Hypothalamus (tissue), 51 donors: ENCODE measurements at places on chromosomes 1 and 21.

GRCh38 chr1:62066713-62067112 lies 127.9 kb upstream of the L1TD1 start:
- DNase-seq, result no peak

- no peak for DNase-seq
Observed at GRCh38 chr1:246617156-246617555, 50.9 kb downstream of the CNST start.

- no peak for DNase-seq
Observed at GRCh38 chr1:214422137-214422671, 129.2 kb downstream of the PTPN14 start.

DNA sequence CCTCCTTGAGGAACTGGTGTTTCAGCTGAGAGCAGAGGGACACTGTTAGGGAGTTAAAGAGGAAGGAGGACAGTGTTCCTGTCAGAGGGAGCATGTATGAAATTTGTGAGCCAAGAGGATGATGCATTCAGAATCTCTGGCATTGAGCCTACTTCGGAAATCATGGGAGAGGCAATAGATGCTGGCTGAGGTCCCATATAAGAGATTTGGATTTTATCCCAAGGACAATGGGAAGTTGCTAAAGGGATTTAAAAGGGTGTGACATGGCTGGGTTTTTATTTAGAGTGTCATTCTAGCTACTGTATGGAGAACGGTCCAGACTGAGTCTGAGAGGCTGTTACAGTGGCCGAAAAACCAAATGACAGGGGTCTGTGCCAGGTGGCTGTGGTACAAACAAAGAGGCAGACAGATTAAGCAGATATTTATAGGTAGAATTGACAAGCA lies 403.2 kb upstream of the B3GALT2 start:
- no peak for DNase-seq

GRCh38 chr1:161054805-161055204 lies 9.0 kb upstream of the USF1 start:
- DNase-seq, result no peak

DNA sequence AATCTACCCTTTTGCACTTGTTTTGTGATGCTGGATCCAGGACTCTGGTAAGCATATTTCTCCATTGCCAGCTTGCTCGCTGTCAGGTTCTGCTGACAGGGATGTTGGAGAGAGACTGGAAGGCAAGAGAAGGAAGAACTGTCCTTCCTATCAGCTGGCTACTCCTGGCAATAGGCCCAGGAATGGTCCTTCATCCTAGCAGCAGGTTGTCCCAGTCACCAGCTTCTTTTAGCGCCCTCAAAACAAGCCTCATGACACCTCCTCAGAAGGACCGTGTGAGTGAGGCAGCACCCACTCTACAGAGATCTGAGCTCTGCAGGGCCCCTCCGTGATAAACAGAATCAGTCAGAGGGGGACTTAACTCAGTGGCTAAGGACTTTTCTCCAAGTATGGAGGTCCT lies 33.1 kb upstream of the SLAMF9 start:
- no peak for DNase-seq

GRCh38 chr1:52153010-52153409 lies 11.1 kb downstream of the ZFYVE9 start:
- DNase-seq, result no peak

DNA sequence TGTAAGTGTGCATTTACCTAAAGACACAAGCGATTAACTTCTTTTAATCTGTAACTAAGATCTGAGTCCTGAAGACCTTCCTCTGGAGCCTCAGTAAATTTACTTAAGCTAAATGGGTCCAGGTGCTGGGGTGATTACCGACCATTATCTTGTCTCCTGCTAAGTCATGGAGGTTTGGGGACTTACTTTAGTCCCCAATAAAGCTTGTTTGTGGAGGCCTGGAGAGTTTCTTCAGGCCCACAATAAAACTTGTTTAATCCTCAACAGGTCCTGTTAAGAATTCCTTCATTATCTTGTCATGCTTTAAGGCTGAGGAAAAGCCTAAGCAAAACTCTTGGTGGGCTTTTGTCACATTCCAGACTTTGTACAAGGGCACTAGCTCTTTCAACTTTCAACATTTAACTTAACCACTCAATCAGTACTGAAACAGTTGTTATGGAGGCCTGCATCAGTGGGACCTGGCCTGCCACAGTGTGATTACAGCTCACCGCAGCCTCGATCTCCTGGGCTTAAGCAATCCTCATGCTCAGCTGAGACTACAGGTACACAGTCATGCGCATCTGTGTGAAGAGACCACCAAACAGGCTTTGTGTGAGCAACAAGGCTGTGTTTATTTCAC lies 84.0 kb downstream of the FMO4 start:
- no peak for DNase-seq

- no peak for DNase-seq
Observed at GRCh38 chr21:42535602-42536171, 22.0 kb downstream of the SLC37A1 start.

DNA sequence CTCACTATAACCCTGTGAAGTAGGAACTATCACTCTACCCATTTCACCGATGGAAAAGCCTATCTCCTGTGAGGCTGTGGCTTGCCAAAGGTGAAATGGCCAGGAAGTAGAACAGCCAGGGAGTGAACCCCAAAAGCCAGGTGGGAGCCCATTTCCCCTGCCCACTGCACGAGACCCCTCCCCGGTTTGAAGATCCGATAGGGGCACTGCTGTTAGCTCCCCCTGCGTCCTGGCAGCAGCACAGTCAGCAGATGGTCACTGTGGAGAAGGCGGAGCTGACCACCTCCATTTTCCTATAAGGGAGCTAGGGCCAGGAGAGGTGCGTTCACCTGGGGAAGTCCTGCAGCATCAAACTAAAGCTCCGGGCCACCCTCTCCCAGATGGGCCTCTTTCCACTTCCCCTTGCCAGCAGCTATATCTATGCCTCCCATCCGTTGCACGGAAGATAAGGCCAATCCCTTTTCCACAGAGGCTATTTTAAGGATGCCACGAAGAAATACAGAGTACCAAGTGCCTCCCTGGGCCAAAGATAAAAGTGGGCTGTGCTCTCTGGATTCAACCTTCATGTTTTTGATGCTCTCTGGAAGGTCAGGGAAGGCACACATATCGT lies 7.8 kb downstream of the ERG start:
- no peak for DNase-seq

- no peak for DNase-seq
Observed at GRCh38 chr1:161791904-161792655, 26.0 kb downstream of the ATF6 start.

DNA sequence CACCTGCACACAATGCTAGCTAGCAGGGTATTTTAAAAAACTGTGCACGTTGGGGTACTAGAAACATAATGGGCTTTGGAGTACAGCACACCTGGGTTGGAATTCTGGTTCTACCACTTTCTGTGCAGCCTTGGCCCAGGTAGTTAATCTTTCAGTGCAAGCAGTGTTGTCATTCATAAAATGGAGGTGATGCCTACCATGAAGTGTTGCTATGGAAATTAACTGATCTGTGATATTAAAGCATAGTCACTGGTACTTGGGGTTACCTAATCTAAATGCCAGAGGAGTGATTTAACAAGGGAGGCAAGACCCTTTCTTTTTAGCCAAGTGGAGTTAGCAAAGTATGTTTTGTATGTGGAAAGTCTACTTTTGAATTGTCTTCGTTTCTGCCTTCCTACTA lies 18.0 kb downstream of the ATP1B1 start:
- no peak for DNase-seq

GRCh38 chr1:32742199-32742947 lies 39.8 kb upstream of the SYNC start:
- DNase-seq, result no peak

DNA sequence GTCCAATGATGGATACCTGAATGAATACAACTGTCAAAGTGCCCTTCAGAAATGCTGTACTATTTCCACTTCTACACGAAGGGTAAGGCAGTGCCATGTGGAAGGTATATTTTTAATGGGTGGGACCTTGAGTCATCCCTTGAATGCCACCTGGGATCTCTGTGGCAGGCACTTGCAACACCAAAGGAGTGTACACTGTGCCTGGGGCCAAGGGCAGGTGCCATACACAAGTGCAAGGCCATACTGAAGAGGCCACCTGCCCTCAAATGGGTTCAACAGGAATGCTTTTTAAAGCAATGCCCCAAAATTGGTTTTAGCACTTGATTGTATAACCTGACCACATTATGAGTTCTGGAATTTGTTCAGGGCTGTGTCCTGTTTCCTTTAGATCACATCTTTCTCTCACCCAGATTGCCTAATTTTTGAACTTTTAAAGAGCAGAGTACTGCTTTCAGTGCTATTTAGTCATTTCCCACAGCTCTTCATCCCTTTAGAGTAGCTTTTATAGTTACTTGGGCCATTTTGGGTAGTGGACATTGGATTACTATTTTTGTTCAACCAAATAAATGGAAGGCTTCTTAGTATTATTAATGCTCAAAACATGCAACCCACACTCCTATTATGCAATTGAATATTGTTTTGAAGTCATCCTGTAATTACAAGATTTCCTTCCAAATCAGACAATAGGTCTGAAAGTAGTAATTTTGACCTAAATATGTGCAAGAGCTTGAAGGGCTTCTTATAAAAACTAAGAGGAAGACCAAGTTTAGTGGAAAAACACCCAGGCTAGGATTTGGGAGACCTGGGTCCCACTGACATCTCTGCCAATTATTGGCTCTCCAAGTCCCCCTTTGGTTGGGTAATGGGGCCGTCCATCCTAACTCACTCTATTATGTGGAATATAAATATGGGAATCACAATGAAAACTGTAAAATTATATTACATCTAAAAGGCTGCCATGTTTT lies 57.2 kb downstream of the LEPR start:
- no peak for DNase-seq

DNA sequence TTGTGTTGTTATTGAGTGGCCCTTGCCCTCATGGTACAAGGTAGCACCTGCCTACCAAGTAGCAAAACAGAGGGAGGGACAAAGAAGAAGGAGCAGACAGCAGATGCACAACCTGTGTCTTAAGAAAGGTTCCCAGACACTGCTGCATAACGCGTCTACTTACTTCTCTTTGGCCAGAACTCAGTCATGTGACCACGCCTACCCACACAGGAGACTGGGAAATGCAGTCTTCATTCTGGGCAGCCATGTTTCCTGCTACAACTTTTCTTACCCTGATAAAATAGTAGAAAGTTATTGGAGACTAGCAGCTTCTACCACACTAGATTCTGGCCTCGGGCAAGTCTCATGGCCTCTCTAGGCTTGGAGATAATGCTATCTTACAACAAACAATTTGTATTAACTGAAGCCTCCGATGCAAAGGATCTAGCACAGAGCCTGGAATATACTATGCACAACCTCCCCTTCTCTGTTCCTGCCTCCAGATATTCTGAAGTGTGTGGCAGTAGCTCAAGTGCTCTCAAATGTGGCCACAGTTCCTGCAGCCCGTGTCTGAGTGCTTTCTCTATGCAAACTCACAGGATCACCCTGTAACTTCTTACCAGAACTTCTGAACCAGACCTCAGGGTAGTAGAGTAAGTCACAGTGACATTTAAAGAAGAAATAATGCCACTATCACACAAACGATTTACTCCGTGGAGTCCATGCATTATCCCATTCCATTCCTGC lies 34.1 kb upstream of the BTG2 start:
- no peak for DNase-seq

DNA sequence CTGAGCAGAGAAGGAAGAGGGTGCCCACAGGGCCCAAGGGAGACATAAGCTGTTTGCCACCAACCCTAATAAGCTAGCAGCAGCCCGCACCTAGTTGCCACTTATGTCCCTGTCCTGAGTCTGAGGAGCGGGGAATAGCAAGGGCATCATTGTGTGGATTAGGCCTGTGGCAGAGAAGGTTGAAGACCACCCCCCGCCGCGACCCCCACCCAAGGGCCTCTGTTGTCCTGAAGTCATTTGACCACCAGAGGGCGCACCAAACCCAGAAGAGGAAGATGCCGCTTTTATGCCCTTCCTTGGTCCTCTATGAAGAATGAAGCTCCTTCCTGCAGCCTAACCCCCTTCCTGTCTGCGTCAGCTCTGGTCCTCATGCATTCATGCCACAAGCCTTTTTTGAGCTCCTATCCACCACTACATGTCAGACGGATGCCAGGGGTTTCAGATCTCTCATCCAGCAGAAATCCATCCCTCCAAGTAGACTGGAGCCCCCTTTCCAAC lies 16.6 kb downstream of the RHBG start:
- peak; percentile 41 for DNase-seq

DNA sequence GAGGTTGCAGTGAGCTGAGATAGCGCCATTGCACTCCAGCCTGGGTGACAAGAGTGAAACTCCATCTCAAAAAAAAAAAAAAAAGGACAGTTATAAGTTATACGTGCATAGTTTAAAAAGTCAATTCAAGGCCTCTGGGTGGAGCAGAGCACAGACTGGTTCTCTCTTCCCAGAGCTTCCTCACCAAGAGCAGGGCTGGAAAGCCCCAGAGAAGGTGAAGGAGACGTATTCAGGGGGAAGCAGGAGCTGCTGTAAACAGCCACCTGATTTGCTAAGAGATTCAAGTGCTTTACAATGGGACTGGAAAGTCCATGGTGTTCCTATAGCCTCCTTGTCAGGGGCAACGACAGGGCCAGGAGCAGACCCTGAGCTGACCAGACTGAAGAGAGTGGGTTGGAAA lies 85.0 kb upstream of the LYST start:
- no peak for DNase-seq

DNA sequence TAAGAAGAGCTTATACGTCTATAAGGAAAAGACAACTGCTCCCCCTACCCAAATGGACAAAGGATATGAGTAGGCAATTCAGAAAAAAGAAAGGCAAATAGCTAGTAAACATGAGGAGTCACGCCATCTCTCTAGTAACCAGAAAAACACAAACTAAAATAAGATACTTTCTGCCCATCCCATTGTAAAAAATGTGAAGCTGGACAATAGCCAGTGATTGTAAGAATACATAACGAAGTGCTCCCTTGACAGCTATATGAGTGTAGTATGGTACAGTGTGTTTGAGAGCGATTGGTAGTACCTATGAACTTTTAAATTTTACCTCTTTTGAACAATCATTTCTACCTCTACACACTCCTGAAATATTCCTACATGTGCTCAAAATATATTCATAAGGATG lies 7.5 kb upstream of the GJA8 start:
- DNase-seq, result no peak

GRCh38 chr1:119794876-119795240 lies 16.4 kb downstream of the REG4 start:
- no peak for DNase-seq

DNA sequence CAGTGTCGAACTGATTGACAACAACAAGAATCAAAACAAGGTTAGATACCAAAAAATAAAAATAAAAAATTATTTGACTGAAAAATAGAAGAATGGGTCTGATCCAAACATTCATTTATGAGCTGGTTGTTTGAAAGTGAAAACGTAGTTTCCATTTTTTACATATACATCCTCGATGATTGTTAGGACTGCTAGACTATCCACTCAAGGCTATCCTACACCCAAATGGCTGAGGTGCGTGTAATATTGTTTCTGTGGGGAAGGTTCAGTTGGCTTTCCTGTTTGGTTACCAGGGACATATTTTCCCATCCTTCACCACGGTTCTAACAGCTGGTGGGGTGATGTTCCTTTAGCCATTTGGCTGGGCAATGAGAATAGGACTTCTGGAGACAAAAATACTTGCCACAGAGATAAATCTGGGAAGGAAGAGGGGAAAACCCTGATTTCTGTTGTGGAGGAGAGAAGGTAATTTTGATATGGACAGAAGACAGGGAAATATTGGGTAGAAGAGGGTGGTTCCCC lies 66.3 kb downstream of the MAP3K7CL start:
- DNase-seq, result no peak

GRCh38 chr1:67170751-67171573 lies 4.7 kb downstream of the IL23R start:
- DNase-seq, result no peak

GRCh38 chr1:206668351-206668750 lies 16.4 kb upstream of the MAPKAPK2 start:
- no peak for DNase-seq
